SK-N-SH (cell line): ENCODE measurements at places on chromosomes 5 and 9. TPM values are rescaled to one million over a fixed set of nuclear protein-coding genes. Genes with fewer than 3 reads are reported as not detected.

GRCh38 chr5:88119535-88120125 lies 149.0 kb downstream of the TMEM161B start:
- no peak for DNase-seq
- H3K36me3 ChIP-seq, result no peaks in the 10 kb centered on the region
- no peak overlapping the region for H3K4me3 ChIP-seq
- H3K27ac ChIP-seq, result no peak overlapping the region

DNA sequence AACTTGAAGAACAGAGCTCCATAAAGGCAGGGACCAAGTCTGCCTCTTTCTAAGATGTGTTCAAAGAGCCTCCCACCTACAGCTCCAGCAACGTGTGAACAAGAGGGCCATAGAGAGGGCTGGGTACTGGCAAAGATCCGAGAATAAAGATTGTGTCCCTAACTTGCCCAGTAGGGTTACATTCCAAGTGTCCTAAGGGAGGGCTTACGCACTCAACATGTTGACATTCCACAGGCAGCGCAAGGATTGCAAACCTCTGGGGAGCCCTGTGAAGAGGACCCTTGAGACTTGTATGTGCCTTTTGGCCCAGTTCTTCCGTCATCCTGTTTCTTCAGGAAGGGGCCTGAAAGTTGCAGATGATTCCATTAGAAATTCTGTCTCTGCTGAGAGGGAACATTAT lies 48.2 kb upstream of the ENTREP1 start:
- no peaks in the 10 kb centered on the region for H3K36me3 ChIP-seq
- H3K27me3 ChIP-seq, result peaks cover 4% of the 10 kb centered on the region; the same call in 1 of the 2 replicates
- no peak for DNase-seq
- H3K4me3 ChIP-seq, result no peak overlapping the region

Gene KIF24
- 1.2 and 1.4 TPM in 2 replicates for polyA plus RNA-seq

Gene CAVIN4
- polyA plus RNA-seq, result 0.54 and 0.73 TPM in 2 replicates

Gene PRLR
- polyA plus RNA-seq, result 0.13 and 0.34 TPM in 2 replicates

DNA sequence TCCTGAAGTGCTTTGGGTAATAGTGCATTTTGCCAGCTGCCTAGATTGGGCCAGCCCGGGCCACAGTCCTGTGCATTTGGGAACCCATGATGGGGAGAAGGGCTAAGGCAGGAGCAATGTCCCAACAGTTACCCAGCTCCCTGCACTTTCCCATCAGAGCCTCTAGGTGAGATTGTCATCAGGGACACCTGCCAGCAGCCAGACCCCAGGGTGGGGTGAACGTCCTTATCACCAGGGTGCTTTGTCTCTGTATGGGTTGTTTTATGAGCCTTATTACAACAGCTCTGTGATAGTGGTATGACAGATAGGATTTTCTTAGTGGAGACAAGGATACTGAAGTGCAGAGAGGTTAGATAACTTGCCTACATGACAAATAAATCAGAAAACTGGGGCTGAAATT lies 365.7 kb downstream of the OSTF1 start:
- no peaks in the 10 kb centered on the region for H3K4me1 ChIP-seq
- H3K36me3 ChIP-seq, result no peaks in the 10 kb centered on the region
- H3K27ac ChIP-seq, result no peak overlapping the region
- H3K4me3 ChIP-seq, result no peak overlapping the region
